NK-92 treated with Interleukin-12 subunit alpha and Interleukin-12 subunit beta, amount 100 ng/mL, for 24 hours (cell line): ENCODE measurements at places on chromosomes 6 and 20.

GRCh38 chr6:108677894-108678293 is 117.2 kb downstream of the FOXO3 start:
- DNase-seq, result no peak

DNA sequence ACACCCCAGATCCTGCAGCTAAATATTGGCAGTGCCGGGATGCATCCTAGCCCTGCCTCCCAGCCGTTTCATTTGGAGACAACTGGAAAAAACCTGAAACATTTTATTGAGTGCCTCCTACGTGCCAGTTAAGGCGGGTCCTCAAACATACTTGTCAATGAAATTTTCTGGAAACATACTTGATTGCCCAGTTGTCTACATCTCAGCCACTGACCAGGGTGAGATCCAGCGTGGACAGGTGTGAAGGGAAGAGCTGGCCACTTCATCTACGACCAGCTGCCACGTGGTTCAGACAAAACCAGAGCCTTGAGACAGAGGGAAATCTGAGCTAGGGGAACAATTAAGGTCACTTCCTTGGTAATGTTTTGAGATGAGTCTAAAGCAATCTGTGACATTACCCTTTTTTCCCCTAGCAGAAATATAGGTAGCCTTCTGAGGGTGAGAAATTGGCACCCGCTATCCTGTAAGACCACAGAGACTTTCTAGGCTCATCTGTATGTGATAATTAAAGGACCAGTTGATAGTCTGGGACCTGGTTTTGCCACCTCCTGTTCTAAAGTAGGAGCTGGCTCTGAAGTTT is 116.3 kb upstream of the MTHFD1L start:
- no peak for DNase-seq

DNA sequence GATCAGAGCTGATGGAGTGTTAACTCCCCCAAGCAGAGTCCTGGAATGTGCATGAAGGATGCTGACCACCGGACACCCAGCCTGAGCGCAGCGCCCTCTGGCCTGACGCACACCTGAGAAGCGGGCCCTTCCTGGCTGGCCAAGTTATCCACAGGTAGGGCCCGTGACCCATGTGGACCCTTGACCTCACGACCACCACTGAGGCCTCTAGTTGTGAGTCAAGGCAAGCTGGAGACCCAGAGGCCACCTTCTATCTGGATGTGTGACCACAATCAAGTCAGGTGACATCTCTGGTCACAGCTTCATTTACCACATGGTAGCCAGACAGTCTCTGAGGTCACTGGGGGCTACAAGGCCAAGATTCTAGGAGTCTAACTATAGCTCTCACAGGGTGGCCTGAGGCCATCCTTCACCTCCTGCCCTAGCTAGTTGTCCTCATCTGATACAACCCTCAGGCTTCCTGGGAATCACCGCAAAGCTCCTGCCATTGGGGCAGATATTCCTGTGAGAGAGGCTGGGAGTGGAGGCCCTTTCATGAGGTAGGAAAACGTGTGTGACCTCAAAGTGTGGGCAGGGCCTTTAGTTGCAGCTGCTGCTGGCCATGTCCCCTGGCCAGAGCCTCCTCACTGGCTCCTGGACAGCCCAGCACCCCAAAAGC is 53.1 kb downstream of the DSTN start:
- no peak for DNase-seq

- DNase-seq, result no peak
Measured at GRCh38 chr6:147676495-147677199, 168.2 kb downstream of the SAMD5 start.
